HCT116 (cell line): ENCODE measurements at places on chromosomes 1 and 21.

DNA sequence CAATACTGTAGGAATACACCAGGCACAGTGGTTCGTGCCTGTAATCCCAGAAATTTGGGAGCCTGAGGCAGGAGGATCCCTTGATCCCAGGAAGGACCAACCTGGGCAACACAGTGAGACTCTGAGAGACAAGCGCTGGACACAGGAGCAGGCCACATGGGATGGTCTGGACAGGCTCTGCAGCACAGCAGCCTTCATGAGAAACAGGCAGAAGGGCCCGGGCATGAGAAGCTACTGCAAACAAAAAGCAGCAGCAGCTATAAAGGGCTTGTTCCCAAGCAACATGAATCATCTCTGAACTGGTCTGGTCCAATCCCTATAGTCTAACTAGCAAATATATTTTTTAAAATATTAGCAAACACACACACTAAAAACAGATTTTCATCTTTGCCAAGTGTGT lies 35.5 kb upstream of the SLAMF9 start:
- DNase-seq: no peak

- DNase-seq: no peak
Measured at GRCh38 chr1:236465959-236466303, 57.9 kb upstream of the LGALS8 start.

DNA sequence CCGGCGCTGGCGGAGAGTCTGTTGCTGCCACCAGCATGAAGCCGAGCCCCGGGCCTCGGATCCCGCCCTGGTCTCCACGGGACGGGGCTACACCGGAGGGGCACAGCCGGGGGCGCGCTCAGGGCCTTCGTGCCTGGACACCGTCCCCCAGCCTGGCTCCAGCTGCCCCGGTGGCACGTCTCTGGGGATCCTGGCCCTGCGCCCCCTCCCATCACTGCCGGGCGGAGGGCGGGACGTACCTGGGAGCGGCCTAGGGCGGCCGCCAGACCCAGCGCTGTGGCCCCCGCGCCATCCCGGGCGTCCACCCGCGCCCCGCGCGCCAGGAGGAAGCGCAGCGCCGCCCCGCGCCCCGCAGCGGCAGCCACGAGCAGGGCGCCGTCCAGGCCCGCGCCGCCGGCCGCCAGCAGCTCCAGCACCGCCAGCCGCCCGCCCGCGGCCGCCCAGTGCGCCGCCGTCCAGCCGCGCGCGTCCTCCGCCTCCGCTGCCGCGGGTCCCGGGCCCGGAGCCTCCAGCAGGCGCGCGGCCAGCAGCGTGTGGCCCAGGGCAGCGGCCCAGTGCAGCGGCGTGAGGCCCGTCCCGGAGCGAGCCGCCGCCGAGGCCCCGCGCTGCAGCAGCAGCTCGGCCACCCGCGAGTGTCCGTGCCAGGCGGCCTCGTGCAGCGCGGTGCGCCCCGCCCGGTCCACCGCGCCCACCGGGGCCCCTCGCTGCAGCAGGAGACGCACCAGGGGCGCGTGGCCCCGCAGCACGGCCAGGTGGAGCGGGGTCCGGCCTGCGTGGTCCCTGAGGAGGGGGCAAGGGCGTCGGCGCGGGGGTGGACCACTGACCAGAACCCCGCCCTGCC lies 1.0 kb downstream of the ANKRD65 start:
- DNase-seq: no peak

DNA sequence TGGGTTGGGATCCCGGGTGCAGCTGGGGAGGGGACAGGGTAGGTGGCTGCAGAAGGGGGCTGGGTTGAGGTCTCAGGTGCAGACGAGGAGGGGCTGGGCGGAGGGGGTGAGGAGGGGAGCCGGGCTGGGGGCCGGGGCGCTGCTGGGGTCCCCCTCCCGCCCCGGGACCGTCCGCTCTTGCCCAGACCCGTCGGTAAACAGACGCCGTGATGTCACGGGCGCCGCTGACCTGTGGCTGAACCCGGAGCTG lies 22.3 kb downstream of the DHRS3 start:
- DNase-seq: no peak

- no peak for DNase-seq
Measured at GRCh38 chr1:245876586-245876985, 630.5 kb downstream of the SMYD3 start.

- DNase-seq: no peak
Measured at GRCh38 chr21:39444421-39445180, 977 bp downstream of the LCA5L start.

GRCh38 chr1:53518775-53519174 lies 59.6 kb downstream of the DMRTB1 start:
- no peak for DNase-seq

DNA sequence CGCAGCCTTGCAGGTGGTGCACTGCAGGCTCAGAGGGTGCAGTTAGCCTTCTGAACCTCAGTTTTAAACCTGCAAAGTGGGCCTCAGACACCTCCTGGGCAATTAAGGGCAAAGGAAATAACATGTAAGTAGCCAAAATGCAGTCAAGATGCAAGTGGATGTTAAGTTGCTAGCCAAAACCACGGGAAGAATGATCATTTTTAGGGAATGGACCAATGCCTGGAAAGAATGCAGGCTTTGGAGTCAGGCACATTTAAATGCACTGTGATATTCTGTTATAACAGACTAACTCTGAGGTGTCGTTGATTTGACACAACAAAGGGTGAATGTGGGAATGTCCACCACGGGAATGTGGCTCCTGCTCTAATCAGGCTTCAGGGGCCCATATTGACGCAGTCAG lies 57.9 kb upstream of the PTGFRN start:
- DNase-seq: no peak

GRCh38 chr1:232764458-232765251 lies 40.6 kb upstream of the MAP10 start:
- DNase-seq: no peak

DNA sequence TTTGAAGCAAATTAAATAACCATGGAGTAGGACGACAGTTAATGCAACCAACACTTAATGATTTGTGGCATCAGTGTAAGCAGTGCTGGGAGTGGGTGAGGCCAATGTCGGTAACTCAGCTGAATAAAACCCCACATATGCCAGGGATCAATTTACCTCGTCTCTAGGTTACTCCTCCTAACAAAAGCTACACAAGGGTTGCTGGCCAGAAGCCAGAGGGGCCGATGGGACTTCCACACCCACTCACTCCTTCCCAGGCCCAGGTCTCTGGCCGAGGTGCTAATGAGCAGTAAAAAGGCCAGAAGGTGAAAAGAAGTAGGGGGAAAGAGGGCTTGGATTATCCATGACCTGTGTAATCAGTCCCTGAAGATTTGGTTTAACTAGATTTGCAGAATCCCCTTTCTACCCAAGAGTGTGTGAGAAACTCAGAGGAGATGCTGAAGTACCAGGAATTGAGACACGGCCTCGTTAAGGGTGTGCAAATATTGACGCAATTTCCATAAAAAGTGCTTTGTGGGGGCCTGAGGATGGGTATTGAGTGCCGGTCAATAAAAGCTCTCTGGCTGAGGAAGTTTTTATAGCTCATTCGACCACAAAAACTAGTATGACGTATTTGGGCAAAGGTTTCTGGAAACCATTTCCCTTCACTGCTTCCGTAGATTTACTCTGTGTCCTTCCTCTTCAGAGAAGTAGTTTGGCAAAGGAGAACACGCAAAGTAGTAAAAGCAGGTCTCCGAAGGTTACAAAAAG lies 145.5 kb downstream of the TBX15 start:
- no peak for DNase-seq

DNA sequence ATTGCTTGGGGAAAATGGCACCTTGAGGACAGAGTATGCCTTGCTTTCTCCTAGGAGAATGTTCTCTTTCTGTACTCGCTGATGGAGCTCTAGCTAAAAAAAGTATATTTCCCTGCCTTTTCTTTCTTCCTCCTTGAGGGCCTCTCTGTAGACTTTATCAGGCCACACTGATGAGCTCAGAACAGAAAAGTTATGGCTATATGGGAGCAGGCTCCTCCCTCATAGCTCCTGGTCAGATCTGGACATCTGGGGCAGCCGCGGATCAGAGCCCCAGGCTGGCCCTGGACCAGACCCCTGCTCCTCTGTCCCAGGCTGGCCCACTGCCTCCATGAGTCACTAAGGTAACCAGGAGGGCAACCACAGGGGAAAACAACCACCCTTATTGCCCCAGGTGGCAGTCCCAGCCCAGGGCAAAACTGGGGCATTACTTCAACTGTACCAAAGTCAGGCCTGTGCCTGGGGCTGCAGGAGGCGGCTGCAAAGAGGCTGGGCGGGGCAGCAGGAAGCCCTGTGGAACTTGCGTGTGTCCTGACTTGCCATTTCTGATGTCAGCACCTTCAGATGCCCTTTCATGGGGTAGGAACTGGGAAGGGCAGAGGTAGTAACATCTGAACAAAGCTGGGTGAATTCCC lies 26.3 kb upstream of the ZNF648 start:
- no peak for DNase-seq
